Fibroblast of skin of right biceps (primary cell): ENCODE measurements at places on chromosomes 11 and 22.

DNA sequence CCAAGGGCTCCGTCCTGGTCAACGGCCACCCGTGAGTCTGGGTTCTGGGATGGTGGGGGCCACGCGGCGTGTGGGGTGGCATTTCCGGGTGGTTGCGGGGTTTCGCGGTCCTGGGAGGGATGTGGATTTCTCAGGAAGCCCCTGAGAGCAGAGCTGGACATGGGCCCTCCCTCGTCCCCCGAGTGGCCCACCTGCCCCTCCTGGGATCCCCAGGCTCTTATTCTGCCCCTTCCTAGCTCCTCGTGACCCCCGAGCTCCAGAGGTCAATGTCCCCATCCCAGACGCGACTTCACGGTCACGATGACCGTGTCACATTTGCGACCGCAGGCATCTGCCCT lies 4.4 kb downstream of the MUC5AC start:
- no peak for DNase-seq

DNA sequence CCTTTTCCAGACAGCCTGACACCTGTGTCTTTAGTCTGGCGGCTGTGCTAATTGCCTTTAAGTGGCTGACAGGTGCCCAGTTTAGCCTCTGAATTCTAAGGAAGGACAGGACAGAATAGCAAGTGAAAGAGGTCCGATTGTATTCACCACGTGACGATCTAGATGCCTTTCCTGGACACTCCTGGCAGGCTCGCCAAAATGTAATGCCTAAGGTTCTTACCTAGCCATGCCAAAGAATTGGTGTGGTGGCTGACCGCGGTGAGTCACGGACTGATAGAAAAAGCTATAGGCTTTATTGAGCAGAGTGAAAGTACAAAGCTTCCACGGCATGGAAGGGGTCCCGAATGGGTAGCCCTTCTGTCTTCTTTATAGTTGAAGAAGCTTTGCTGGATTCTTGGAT lies 26.7 kb downstream of the ANKRD42 start:
- DNase-seq: no peak

GRCh38 chr11:41177791-41178190 lies 281.7 kb downstream of the LRRC4C start:
- DNase-seq: peak; percentile 66

GRCh38 chr11:61868571-61869428 lies 22.5 kb downstream of the FADS3 start:
- DNase-seq: no peak

DNA sequence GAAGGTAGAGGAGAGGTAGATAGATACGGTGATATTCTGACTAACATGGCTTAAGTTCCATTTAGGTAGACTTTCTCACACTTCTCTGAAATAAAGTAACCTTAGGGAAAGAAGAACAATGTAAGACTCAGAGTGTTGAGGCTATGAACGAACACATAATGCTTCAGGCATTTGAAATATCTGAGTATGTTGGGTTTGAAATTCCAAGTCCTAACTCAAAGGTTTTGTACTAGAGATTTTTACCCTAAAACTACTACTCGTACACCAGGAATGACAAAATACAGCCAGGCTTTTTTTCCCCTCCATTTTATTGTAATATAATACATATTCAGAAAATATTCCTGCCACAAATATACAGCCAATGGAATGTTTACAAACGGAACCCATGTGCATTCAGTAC lies 592.6 kb downstream of the ETS1 start:
- DNase-seq: peak; percentile 88

DNA sequence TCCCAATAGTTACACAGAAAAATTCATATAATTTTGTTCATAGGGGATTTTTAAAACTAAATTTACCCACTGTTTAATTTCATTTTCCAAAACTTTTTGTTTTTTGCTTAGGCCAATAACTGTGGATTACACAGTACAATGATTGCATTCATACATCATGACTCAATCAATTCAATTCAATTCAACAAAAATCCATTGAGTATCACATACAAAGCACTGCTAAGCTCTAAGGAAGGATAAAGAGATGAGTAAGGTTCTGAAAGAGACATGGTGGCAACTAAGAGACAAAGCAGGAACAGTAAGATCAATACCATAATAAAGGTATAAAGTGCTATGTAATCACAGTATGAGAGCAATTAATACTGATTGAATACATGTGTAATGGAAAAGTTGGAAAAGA lies 9.4 kb upstream of the LAYN start:
- DNase-seq: peak; percentile 61

DNA sequence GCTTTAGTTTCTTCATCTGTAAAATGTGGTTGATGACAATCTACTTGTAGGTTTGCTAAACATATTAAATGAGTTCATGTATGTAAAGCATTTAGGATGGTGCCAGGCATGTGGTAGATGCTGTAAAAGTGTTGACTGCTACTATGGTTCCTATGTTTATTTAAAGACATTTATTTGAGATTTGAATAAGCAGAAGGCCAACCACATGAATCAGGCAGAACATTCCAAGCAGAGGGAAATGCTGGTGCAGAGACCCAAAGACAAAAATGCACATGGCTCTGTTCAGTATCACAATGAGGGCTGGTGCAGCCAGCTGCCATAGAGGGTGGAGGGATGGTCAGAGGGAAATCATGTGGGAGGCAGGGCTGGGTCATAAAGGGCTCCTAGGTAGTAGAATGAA lies 156.2 kb upstream of the PDGFD start:
- peak; percentile 20 for DNase-seq

DNA sequence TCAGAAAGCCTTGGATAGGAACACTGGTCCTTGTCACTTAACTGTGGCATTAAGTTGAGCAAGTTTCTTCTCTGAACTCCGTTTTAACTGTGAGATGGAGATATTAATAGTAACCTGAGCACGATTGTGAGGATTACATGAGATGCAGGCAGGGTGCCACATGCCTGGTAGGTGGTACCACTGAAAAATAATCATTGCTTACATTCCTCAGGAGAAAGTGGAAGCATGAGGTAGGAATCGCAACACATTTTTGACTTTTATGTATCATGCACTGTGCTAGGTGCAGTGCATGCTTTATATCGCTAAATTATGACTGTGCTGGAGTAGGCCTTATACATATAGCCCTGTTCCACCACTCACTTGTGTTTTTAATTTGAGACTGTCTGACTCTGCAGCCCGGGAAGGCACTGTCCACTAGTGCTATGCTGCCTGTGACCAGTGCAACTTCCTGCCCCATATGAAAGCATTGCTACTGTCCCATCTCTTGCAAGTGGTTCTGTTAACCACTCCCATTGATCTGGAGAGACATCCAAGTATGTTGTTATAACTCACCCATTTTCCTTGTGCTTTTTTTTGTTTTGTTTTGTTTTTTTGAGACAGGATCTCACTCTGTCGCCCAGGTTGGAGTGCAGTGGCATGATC lies 1.0 kb downstream of the UQCR10 start:
- no peak for DNase-seq

DNA sequence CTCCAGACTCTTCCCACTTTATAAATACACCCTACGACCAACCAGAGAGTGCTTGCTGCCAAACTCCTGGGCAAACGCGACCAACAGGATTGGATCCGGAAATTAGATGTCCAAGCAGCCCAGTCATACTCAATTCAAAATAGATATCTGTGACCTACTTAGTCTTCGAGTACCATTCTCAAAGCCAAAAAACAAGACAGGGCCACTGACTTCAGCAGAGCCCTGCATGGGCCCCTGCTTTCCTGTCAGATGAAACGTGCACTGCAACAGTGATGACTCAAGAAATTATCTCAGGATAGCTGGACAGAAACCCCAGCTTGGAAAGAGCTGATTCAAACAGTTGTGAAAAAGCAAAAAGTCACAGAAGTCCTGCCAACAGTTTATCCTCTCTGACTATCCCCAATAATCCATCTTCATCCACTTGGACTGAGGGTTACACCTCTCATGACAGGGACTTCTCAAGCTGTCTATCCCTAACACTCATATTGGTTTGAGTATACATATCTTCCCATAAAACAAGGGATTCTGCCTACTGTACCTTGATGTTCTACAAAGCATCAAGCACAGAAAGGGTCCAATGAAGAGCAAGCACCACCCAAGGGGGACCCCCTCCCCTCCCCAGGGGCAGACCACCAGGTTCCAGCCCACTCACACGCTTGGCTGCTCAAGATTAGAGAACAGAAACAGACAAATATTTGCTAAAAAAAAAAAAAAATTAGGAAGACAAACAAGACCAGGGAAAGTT lies 17.4 kb downstream of the SMCO4 start:
- peak; percentile 46 for DNase-seq

GRCh38 chr11:91163619-91164451 lies 941.0 kb upstream of the CHORDC1 start:
- DNase-seq: peak; percentile 92

- no peak for DNase-seq
Measured at GRCh38 chr22:19742160-19743066, 18.2 kb upstream of the TBX1 start.

GRCh38 chr11:116548256-116548655 lies 224.5 kb downstream of the BUD13 start:
- DNase-seq: no peak

DNA sequence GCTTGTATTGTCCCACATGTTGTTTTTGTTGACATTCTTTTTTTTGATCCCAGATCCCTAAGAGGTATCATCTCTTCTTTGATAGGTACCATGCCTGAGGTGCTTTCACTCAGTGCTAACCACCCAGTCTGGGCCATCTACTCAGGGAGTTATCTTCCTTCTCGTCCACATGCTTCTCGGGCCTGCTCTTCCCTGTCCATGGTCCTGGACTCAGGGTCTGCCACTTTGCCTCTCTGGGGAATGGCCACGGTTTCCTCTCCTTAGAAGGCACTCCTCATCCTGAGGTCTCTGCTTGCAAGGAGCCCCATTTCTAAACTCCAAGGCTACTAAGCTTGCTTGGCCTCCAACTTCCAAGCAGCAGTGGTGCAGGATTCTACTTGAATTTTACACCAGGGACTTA lies 227.0 kb upstream of the NCAM1 start:
- peak; percentile 54 for DNase-seq

DNA sequence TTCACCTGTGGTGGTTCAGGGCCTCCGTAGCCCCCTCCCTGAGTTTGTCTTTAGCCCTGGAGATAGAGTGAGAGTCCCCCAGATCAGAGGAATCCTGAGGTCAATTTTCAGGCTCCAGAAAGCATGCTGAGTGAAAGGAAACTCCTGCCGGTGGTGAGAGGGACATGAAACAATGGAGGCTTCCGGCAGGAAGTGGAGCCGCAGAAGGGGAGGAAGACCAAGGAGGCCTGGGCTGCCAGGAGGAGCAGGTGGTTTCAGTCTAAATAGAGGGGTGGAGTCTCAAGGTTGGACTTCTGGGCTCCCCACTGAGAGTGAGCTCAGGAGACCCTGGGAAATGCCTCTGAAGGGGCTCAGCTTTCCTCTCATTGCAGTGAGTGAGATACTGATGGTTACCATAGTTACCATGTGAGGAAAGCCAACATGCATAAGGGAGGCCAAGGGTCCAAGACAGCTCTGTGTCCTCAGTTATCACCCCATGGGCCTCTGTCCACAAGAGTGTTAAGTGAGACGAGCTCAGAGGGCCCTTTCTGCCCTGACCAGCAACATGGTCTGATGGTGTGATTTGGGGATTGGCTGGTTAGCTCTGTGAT lies 10.7 kb downstream of the SLCO2B1 start:
- DNase-seq: no peak

GRCh38 chr11:47216121-47216798 lies 1.5 kb downstream of the DDB2 start:
- DNase-seq: peak; percentile 90

DNA sequence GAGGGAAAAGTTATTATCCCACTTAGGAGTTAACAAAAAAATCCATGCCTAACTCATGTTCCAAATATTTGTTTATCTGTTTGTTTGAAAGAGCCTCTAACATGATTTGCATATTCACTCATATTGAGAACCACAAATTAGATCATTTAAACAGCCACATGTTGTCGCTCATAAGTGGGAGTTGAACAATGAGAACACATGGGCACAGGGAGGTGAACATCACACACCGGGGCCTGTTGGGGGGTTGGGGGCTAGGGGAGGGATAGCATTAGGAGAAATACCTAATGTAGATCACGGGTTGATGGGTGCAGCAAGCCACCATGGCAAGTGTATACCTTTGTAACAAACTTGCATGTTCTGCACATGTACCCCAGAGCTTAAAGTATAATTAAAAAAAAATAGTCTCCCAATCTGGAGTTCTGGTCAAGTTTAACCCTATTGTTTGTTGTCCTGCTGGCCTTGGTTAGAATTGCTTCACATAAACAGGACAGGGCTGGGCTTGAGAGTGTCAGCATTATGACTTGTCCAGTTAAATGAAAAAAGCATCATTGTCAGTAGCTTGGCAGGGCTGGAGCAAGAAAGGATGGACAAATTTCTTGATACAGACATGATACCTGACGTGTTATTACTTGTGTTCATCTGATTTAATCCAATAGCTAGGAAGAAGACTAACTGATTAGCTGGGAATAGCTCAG lies 57.8 kb upstream of the PSMA1 start:
- no peak for DNase-seq

GRCh38 chr11:19561011-19561410 lies 151.6 kb upstream of the NAV2 start:
- no peak for DNase-seq

- DNase-seq: no peak
Measured at GRCh38 chr11:86741484-86741835, 58.9 kb upstream of the PRSS23 start.

DNA sequence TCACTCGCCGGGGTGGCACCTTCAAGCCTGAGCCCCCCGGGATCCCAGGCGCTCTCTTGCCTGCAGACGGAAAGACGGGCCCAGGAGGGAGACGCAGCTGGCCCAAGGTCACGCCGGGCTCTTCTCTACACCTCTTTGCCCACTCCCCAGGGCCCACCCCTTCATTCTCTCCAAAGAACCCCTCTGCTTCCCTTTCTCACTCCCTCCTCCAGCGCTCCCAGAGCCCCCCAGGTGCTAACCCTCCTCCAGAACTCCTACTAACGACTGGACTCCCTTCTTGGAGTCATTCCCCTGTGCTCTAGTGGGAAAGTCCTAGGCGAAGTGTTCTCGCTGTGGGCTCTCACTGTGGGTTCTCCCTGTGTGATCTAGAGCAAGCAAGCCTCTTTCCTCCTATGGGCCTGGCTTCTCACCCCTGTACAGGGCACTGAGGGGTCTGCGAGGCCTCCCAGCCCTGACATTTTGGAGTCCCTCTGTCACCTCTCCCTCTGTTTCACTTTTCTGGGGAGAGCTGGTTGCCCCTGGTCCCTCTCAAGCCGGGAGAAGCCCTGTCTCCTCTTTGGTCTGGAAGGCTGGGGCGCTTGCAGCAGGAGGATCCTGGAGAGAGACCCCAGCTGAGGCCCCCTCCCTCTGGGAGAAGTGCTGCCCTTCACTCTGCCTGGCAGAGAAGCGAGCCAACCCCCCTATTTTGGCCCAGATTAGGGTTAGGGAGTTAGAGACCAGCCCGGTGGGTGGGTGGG lies 858 bp downstream of the OAF start:
- no peak for DNase-seq

GRCh38 chr11:83092488-83093384 lies 21.0 kb upstream of the RAB30 start:
- DNase-seq: no peak

DNA sequence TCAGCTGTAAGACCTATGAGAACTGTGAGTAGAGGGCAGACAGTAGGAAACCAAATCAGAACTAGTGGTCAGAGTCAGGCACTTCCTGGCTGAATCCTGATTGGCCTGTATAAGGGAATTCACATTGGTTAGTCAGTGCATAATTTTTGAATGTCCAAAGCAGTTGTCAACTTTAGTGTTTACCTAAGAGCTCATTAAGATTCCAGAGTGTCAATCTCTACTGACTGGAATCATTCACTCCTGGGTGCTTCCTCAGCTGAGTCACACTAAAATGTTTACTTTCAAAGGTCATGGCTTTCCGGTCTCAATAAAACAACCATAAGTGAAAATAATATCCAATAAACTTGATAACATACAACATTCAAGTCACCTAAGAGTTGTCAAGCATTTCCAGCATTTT lies 306.1 kb downstream of the C11orf87 start:
- DNase-seq: peak; percentile 15
